ENCODE measurements at places on chromosomes 11 and 22.
A peak's percentile ranks its signal among the peaks of the same experiment; 100 is the strongest.

DNA sequence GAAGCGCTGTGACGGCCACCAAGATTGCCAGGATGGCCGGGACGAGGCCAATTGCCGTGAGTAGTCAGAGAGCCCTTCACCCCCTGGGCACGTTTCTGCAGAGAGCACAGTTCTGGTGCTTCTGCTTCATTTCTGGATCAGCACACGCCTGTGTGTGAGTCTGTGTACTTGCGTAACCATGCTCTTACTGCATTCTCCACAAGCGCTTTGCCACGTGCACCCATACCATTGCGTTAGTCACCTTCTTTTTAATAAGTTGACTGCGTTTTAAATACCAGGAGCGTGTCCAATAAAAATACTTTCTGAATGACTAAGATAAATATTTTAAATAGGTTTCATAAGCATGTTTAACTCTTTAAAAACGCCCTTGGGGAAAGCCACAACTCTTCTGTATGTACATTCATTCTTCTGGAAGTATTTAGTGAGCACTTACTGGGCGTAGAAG is 143.0 kb upstream of the SORL1-AS1 start:
- no peak for DNase-seq

GRCh38 chr11:21465203-21465602 is 727.7 kb upstream of the ANO5 start:
- DNase-seq = no peak

GRCh38 chr11:8201644-8202365 is 33.0 kb upstream of the RIC3 start:
- no peak for DNase-seq

- DNase-seq = peak; percentile 72
Measured at GRCh38 chr11:45872651-45873356, 12.6 kb upstream of the MAPK8IP1 start.

All from neuronal stem cell (in vitro differentiated cells).